ENCODE measurements at places on chromosomes 2 and 18.

DNA sequence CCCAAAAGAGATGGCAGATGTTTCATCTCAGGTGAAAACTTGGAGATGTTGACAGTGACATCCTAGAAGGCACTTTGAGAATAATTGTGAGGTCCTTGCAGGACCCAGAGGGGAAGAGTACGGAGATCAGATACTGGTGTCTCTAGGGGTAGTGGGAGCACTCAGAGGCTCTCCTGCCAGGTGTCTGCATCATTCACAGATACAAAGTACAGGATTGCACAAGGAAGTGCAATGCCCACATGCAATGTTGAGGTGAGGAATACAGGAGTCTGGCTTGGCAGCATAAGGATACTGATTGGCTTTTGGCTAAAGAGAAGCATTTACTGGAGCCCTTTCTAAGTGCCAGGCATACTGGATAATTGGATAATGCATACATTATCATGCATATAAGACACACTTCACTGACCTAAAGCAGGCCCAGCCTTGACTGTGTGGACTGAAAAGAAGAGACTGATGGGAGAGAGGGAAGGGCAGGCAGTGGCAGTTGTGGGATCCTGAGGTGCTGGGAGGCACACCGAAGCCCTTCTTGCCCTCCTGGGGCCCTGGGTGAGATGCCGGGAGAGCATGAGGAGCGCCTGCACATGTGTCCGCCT lies 31.0 kb upstream of the NCKAP5 start:
- DNase-seq: no peak

- DNase-seq: no peak
Observed at GRCh38 chr2:79981316-79981715, 323.2 kb downstream of the LRRTM1 start.

GRCh38 chr2:47626664-47627063 lies 156.3 kb upstream of the MSH6 start:
- DNase-seq: no peak

GRCh38 chr2:102120261-102120660 lies 22.3 kb upstream of the IL1R1 start:
- DNase-seq: no peak

DNA sequence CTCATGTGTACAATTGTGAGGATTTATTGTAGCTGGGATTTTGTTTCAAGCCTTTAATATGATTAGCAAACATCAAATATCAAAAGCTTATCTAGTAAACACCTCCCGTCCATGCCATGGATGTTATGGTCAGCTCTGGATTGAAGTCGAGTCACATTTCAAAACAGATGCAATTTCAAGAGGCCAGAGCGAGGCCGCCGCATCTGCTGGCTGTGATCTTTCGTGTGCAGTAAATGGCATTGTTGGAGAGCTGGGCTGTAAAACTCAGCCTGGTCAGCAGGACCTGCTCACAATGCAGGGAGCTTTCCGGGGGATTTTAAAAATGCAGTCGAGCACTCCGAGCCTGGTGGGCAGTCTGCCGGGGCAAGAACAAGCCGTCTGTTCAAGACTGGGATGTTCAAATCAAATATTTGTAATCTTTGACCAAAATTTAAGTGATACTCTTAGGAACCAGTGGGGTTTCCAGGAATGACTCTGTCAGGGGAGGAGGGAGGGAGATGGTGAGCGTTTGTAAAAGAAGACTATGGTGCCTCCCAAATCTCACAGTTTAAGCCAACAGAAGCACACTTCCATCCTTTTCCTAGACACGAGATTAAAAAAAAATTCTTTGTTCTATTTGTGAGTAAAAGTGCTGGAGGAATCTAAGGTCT lies 97.6 kb downstream of the MYCN start:
- DNase-seq: no peak

DNA sequence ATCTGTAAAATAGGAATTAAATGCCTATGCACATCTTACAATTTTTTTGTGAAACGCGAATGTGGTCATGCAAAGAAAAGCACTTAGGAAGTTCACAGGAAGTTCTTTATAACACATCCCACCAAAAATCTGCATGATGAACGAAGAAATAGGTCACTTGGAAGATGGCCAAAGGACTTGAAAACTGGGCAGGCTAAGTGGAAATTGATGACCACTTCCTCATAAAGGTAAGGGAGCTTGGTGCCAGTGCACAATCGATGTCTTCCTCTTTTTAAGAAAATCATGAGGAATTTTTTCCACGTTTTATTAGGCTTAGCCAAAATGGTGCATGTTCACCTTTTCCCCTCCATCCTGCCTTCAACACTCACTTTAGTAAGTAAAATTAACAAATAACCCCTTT lies 8.2 kb upstream of the NT5C1B start:
- no peak for DNase-seq

DNA sequence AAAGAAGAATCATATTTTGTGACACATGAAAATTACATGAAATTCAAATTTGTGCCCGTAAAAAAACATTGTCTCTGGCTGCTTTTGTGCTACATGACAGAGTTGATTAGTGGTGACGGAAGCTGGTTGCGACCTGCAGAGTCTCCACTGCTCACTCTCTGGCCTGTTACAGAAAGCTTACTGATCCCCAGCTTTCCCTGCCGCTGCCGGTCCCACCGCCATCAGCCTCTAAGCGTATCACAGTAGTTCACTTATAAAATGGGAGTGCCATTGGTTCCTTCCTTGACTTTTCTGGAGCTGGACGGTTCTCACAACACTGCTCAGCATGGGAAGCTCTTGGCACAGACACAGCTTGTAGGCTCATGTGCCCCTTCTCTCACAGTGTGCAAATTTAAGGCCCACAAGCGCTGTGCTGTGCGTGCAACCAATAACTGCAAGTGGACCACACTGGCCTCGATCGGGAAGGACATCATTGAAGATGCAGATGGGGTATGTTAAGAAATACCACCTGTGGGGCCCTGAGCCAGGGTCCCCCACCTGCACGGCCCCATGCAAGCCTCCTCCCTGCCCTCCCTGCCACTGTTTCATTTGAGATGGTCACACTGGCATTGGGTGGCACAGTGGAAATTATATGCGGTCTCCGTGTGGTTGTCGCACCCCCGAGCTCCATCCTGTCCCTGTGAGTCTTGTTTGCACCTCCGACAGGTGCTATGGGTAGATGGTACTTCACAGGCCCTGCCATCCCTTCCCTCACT lies 81.3 kb downstream of the DGKD start:
- no peak for DNase-seq

DNA sequence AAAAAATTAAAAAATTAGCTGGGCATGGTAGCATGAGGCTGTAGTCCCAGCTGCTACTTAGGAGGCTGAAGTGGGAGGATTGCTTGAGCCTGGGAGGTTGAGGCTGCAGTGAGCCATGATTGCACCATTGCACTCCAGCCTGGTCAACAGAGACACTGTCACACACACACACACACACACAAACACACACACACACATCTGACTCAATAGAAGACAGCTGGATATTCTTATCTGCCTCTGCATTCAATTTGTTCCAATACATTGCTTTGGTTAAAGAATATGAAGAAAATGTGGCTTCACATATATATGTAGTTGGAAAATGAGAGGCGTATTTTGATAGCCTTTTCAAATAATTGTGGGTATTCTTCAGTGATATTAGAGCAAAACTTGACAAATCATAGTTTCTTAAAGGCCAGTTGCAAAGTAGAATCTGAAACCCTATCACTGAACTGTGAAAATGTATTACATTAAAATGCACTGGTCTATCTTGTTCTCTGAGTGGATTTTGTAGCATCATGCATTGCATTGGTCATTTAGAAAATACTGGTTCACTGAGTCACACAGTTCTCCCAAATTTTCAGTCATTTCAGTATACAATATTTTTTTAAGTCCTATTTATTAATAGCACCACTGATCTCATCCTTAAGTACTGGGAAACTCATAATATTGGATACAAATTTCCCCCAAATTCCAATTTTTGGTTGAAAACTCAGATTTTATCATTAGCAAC lies 140.9 kb downstream of the MCFD2 start:
- DNase-seq: no peak

DNA sequence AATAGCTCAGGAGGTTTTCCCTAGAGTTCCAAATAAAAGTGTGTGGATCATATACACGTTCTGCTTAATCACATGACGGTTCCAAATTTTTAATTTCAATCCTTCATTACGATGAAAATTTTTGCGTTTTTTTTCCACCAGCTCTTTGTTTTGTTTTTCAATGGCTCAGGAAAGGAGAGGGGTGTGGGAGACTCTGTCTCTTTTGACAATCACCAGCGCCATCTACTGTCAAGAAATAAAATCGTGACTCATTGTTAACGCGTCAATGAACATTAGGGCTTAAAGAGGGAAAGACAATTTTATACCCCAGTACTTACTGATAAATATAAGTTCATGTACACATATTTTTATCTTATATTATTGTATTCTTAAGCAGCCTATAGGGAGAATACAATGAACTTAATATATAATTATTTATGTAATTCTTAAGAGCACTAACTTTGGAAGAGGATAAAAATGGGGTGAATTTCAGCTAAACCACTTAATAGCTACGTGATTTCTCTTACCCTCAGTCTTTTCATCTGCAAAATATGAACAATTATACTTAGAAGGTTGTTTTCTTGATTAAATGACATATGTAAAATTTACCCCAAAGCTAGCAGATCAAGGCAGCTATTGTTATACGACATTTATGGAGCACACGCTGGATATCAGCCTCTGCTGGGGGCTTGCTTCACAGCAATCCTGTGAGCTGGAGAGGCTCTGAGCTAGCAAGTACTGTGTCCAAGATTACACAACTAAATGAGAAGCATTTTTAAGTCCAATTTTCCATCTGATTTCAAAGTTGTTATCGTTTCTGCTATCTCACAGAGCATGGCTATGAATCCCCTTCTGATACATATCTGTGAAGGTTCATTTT lies 47.4 kb upstream of the RMDN2 start:
- no peak for DNase-seq

DNA sequence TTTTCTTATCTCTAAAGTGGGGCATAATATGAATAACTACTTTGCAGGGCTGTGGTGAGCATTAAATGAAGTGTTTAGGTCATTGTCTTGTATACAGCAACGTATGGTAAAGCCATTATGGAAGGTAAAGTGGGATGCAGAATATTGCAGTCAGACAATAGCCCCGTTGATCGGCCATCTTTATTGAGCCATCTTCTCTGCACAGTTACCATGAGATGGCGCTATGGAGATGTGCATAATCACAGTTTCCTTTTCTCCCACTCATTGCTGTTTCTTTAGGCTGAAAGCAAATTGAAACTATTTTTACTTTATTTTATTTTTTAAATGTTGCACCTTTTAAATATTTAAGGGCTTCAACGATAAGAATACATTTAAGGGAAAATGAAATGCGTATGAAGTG lies 108.9 kb downstream of the THSD7B start:
- DNase-seq: no peak

GRCh38 chr18:76354348-76354747 lies 140.7 kb downstream of the ZNF516 start:
- no peak for DNase-seq

DNA sequence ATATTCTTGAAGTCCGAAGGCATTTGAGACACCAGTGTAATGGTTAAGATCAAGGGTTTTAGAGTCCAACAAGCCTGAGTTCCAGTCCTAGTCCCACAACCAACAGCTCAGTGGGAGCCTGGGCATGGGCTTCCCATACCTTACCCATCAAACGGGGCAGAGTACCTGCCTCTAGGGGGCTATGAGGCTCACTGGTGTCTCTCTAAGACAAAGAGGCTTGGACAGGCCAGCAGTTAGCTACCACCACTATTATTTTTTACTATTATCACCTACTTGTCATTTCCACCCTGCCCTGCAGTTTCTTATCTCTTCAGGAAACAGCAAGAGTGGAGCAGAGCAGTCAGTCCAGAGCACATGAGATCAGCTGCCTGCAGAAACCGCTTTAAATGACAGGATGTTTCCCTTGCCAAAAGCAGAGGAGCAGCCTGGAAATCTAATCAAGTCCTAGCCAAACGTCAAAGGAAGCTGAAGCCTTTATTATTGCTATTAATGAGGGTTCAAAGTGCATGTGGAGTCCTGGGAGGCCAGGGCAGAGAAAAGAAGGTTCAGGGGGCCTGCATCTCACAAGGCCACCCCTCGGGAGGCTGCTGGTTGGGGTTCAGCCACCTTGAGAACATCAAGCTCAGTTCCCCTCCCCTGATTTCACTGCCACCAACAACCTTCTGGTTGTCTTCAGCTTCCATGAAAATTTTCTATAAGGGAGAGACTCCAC lies 66.6 kb downstream of the STPG4 start:
- no peak for DNase-seq

DNA sequence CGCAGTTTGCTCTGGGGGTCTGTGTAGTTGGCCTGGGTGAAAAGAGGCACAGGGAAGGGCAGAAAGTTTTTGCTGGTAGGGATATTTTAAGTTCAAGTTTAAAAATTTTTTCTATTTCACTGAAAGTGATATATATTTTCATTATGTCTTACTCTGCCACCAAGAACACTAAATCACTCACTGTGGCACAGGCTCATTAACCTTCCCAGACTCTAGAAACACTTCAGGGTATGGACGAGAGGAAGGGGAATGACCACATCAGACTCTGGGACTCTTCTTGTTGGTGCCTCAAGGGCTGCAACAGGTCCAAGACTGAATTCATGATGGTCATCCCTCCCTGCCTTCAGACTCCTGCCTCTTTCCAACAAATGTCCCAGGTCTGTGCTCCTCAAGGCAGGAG lies 29.0 kb downstream of the INO80C start:
- DNase-seq: no peak

- no peak for DNase-seq
Observed at GRCh38 chr2:64938607-64939285, 50.5 kb upstream of the SLC1A4 start.

GRCh38 chr2:159595410-159596046 lies 20.8 kb downstream of the BAZ2B start:
- DNase-seq: no peak

GRCh38 chr2:146228020-146228393 lies 1616.8 kb upstream of the ACVR2A start:
- no peak for DNase-seq

GRCh38 chr18:62867534-62867933 lies 152.2 kb downstream of the PHLPP1 start:
- no peak for DNase-seq

- DNase-seq: no peak
Observed at GRCh38 chr18:49608366-49609255, 46.8 kb downstream of the LIPG start.

GRCh38 chr18:58491773-58492752 lies 136.8 kb downstream of the ALPK2 start:
- no peak for DNase-seq

GRCh38 chr2:44273596-44273995 lies 1.7 kb upstream of the SLC3A1 start:
- no peak for DNase-seq
